ENCODE measurements at places on chromosomes 13 and 19.

DNA sequence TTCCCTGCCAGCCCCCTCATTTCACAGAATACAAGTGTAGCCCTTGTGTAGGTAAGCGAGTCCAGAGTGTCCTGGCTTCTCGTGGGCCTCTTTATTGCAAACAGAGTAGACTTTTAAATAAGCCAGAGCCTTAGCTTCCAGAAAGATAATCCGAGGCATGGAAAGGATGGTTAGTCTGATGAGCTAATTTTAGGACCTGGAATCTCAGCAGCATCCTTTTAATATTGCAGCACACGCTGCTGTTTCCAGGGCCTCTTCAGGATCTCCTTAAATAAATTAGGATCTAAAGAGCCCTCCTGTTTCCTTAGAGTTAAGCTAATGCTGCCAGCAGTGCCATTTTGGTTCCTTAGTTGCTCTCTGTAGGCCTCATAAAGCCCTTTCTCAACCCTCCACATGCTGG, 99.2 kb downstream of the RFC3 start:
- no peak for DNase-seq

DNA sequence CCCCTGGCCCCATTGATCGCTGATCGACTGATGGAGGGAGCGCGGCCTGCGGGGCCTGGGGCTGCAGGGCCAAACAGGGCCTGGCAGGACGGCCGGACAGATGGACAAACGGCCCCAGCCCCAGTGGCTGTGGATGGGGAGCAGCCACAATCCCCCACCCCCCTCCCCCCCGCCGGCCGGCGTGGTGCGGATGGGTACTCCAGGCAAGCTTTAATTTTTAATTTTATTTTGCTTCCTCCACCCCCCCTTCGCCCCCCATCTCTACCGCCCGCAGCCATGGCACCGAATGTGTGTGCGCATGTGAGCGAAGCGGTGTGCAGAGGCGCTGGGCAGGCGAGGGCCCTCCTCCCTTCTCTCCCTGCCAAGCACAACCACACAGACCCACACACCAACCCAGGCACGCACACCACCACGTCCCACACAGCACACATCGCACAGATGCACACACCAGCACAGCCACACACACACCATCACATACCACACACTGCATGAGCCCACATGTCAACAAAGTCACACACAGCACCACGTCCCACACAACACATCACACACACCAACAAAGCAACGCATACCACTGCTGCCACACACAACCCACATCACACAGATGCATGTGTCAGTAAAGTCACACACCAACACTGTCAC, 12.4 kb downstream of the ERFL start:
- DNase-seq = no peak

DNA sequence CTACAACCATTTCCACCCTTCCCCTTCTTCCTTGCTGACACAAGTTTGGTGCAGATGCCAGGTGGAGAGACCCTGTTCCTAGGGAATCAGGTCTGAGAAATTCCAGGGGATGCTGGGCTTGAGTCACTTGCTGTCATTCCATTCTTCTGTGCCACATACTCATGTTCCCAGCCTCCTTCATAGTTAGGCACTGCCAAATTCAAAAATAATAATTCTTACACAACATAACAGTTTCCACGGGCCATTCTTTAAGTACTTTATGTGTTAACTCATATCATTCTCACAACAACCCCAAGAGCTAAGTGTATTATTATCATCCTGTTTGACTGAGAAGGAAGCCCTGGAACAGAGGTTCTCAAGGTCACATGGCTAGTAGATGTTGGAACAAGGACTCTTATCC, 27.1 kb upstream of the POMP start:
- peak; percentile 65 for DNase-seq

- no peak for DNase-seq
Measured at GRCh38 chr13:103044056-103044455, 22.2 kb downstream of the SLC10A2 start.

DNA sequence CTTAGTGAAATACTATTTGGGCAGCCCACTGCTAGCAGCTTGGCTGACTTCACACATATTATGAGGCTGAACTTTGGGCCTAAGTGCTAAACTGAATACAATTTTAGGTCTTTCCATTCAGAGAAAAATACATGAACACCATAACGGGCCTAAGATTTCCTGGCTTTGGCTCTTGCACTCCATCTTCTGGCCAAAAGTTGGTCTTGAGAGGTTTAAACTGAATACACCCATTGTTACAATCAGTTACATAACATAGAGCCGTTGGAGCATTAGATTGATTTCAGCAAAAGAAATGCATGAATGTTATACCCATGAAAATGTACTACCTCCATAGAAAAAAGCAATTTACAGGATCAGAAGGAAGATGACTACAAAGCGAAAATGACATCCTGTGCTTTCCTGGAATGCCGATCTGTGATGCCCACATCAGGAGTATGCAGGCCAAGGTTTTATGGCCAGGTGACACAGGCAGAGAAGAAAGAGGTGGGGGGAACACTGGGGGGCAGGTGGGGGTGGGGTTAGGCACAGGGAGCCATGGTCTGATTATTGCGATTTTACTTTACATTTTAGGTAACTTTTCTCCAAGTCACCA, 11.1 kb upstream of the SHISA2 start:
- DNase-seq = peak; percentile 55

DNA sequence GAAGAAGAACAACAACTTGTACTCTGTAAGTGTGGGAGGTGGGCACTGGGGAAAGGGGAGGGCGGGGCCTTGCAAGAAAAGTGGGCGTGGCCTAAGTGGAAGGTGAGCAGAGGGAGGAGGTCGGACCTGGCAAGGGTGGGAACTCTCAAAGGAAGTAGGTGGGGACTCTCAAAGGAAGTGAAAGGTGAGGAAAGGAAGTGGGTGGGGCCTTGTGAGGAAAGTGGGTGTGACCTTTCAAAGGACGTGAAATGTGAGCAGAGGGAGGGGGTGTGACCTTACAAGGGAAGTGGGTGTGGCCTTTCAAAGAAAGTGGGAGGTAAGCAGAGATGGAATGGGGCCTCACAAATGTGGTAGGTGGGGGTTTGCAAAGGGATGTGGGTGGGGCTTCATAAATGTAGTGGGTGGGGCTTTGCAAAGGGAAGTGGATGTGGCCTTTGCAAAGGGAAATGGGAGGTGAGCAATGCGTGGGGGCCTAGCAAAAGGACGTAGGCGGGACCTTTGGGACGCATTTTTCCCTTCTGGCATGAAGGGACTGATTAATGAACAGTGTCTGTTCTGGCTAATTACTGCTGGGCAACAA, 25.9 kb downstream of the ACSBG2 start:
- no peak for DNase-seq

DNA sequence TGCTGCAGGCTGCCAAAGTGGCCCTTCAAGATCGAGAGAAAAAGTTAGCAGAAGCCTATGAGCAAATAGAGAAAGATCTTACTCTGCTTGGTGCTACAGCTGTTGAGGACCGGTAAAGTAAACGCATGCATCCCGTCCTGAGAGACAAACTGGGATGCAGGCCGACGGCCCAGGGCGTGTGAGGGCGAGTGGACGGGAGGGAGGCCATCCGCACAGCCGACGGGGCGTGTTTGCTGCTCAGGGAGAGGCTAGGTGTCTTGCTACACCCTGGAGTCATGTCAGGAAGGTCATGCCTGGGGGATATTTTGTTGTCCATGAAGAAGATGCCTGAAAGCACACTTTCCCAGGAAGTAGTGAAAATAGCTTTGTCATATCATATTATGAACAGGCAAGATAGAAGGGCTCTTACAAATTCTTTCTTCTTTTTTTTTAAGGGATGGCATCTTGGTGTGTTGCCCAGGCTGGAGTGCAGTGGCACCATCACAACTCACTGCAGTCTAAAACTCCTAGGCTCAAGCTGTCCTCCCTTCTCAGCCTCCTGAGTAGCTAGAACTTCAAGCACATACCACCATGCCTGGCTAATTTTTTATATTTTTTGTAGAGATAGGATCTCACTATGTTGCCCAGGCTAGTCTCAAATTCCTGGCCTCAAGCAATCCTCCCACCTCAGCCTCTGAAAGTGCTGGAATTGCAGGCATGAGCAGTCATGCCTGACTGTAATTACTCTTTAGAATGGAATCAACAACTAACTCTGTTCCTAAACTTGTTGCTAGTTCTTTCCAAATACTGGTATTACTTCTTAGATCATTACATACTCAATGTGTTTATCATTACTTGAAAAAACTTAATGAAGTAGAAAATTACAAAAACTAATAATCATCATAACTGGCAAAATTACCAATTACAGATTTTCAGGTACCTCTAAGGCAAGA, 117.6 kb upstream of the MCF2L start:
- no peak for DNase-seq

DNA sequence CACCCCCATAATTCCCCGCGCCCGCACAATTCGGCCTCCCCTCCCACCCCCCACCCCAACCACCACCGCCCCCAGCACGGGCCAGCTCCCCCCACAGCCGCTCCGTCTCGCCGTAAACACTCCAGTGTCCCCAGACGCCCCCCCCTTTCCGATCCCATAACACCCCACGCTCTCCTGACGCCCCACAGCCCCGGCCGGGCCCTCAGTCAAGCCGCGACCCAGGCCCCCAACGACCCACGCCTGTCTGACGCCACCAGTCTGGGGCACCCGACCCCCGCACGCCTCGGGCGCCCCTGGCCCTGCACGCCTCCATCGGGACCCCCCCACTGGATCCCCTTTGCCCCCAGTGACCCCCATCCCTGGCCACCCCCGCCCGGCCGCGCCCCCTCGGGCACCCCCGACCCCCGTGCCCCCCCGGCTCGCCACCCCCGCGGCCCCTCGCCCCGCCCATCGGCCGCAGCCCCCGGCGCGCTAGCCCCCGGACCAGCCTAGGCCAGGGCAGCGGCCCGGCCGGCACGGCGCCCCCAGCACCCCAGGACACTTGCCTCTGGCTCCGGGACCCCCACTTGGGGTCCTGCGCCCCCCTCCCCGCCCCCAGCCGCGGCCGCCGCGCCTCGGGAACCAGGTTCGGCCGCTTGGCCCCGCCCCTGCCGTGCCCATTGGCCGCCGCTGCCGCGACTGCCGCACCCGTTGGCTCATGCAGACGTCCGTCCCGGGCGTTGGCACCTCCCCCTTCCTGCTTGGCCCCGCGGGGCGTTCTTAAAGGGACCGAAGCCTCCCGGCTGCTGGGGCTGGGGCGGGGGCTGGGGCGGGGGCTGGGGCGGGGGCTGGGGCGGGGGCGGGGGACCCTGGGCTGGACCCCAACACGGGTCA, at the start of gene FKBP8:
TSS of gene FKBP8 (minus strand) at position 633 of the 873 bp plus-strand sequence. CDS start 1,603 bp downstream, outside the sequence.
- peak; percentile 85 for DNase-seq

DNA sequence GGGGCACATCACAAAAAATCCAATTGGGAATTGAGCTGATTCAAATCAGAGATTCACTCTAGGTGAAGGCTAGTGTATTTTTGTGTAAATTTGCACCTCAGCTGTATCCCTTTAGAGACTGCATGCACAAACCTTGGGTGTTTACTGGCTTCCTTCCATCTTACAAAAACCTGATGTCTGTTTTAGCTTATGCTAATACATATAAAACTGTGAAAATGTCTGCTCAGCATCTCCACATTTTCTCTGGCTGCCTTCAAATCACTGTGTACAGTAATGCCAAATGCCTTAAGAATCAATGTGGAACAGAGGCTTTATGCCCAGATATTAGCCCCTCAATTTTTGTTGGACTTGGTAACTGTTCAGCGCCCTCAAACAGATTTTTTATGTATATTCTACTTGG, 675.8 kb upstream of the SLITRK6 start:
- DNase-seq = no peak

GRCh38 chr19:19051478-19052213, 12.1 kb upstream of the SLC25A42 start:
- DNase-seq = no peak

DNA sequence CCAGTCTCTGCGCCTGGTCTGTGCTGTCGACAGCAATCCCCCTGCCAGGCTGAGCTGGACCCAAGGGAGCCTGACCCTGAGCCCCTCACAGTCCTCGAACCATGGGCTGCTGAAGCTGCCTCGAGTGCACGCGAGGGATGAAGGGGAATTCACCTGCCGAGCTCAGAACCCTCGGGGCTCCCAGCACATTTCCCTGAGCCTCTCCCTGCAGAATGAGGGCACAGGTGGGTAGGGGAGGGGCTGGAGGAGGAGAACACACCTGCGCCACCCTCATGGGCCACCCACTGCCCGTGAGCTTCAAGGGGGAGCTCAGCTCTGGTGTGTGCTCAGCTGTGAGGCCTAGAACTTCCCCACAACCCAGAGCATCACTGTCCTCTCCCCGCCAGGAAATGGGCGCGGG, 38.6 kb upstream of the CD33 start:
- no peak for DNase-seq

All from AG10803 (cell line).